ENCODE measurements at places on chromosomes 4 and X.

DNA sequence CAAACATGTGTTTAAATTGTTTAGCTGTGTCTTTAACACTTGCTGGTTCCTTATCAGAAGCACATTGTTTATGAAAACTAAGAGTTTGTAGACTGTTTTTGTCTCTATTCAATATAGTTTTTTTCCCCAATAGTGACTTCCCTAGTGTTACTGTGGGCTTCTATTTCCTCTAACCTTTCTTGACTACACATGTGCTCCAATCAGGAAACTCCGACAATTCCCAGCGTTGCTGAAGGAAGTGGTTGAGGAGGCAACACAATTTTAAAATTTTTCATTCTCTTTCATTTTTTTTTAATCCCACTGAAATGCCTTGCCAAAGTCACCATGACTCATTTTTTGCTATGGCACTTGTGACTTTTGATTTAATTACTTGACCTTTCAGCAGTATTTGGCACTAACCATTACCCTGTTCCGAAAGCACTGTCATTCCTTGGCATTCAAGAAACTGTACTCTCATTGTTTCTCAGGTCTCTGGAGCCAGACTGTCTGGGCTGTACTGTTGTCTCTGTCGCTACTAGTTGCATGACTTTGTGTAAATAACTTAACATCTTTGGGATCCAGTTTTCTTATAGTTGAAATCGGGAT lies 67.6 kb upstream of the FREM3 start:
- DNase-seq = no peak

- DNase-seq = peak; percentile 44
Measured at GRCh38 chrX:40539214-40540142, 41.3 kb upstream of the ATP6AP2 start.

DNA sequence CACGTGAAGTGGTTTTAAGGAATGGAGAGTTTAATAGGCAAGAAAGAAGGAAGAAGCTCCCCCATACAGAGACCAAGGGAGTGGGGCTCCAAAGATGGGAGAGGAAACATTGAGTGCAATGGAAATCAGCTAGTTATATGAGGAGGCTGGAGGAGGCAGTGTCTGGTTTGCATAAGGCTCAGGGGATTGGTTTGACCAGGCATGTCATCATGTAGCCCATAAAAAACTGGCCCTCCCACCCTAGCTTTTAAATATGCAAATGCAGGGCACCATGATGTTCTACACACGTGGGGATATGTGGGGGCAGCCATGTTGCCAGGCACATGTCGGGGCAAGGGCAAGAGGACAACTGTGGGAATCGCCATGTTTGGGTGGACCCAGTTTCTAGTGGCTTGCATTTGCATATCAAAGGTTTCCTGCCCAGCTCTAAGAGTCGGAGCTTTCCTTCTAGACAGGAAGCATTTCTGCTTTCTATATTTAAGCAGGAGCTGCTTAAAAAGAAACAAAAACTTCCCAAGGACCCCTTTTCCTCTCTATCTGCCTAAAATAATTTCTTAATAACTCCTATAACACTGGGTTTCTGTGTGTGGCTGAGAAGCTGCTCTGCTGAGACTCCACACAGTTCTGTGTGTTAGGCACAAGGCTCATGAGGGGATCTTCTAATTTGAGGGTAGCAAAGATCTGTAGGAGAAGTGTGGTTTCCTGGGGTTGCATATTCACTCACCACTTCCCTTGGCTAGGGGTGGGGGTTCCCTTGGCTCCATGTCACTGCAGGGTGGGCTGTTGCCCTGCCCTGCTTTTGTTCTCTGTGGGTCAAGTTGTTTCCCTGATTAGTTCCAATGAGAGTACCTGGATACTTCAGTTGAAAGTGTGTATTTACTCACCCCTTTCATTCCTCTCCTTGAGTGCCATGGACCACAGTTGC lies 113.5 kb downstream of the VSIG4 start:
- no peak for DNase-seq

GRCh38 chrX:110941906-110942305 lies 146.3 kb upstream of the CHRDL1 start:
- DNase-seq = no peak

GRCh38 chr4:1409491-1410425 lies 3.5 kb upstream of the NKX1-1 start:
- no peak for DNase-seq

- DNase-seq = no peak
Measured at GRCh38 chrX:134258202-134258601, 21.2 kb downstream of the CCDC160 start.

GRCh38 chrX:9681422-9681821 lies 84.2 kb downstream of the GPR143 start:
- DNase-seq = no peak

DNA sequence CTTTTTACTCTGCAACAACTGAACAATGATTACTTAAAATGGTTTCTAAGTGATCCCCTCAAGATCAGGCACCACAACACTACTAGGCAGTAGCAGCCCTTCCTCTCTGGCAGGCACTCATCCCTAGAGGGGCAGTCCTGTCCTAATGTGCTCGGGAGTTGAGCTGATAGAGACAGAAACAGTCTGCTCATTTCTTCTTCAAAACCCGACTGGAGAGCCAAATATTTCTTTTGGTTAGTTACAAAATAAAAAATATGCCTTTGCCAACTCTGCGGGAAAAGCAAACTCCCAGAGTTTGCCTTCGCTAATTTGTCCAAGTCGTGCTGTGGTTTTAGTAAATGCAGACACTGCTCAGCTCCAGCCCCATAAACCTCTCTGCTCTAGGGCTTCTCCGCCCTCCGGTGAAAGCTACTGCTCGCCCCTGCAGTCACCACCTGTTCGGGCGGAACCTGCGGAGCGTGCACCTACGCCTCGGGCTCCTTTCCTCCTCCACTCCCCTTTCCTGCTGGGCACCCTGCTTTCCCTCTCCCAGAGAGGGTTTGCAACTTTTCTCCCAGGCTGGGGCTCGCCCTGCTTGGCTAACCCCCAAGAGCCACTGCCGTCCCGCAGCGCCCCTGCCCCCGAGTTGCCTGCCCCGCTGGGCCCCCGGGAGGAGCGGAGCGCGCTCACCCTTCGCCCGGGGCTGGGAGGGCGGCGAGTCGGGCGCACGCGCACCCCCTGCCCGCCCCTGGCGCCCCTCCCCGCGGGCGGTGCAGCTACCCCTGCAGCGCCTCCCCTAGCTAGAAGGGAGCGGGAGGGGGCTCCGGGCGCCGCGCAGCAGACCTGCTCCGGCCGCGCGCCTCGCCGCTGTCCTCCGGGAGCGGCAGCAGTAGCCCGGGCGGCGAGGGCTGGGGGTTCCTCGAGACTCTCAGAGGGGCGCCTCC lies at the start of gene NPNT:
NPNT (plus strand) TSS at position 812 of the 923 bp plus-strand sequence. CDS start 182 bp downstream, outside the sequence.
- DNase-seq = no peak

DNA sequence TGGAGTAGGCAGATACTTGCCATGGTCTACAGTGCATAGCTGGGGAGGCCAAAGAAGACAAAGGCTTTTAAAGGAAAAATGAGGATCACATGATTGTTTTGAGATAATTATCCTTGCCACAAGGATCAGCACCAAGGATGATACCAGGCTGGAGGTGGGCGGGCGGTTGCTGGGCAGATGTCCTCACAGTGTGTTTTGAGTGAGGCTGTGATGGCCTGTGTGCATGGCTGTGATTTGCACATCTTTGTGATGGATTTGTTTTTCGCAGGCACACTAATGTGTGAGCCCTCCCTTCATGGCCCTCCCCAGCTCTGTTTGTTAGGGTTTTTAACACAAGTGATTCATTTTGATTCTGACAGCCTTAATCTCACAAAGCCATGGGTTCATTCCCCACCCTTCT lies 46.8 kb downstream of the RGS12 start:
- DNase-seq = no peak

DNA sequence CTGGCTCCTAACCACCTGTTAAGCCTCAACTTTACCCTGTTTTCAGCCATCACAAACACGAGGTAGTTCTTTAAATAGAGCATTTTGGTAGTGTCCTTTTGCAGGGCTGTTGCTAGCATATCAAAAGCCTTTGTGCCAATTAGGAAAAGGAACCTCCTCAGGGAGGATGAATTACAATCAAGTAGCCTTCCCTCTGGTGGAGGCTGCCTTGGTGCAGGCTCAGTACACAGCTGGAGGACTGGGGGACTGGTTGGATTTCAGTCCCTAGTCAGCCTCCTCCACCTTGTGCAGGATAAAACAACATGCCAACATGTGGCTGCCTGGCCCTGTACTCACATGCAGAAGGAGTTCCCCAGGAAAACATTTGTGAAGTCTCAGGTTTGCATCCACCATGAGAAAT lies 53.1 kb downstream of the RASGEF1B start:
- DNase-seq = no peak

DNA sequence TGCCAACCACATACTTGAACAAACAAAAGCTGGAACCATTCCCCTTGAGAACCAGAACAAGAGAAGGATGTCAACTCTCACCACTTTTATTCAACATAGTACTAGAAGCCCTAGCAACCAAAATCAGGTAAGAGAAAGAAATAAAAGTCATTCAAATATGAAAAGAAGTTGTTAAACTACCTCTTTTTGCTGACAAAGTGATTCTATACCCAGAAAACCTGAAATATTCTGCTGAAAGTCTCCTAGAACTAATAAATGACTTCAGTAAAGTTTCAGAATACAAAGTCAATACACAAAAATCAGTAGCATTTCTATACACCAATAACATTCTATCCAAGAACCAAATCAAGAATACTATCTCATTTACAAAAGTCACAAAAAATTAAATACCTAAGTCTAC lies 187.0 kb downstream of the UGT8 start:
- DNase-seq = no peak

DNA sequence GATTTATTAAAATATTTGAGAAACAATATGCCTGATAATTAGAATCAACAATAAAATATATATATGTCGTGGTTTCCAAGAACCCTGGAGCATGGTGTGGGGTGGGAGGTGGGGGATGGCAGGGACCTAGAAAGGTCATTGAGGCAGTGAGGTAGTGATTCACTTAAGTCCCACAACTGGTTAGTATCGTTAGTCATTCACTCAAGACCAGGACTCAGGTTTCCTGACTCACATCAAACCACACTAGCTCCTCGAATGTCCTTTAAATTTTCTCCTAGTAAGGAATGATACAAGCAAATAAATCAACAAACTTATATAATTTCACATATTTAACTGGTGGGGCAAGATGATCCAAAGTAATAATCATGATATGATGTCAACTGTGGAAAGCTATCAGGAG lies 158.8 kb upstream of the AADAT start:
- no peak for DNase-seq

DNA sequence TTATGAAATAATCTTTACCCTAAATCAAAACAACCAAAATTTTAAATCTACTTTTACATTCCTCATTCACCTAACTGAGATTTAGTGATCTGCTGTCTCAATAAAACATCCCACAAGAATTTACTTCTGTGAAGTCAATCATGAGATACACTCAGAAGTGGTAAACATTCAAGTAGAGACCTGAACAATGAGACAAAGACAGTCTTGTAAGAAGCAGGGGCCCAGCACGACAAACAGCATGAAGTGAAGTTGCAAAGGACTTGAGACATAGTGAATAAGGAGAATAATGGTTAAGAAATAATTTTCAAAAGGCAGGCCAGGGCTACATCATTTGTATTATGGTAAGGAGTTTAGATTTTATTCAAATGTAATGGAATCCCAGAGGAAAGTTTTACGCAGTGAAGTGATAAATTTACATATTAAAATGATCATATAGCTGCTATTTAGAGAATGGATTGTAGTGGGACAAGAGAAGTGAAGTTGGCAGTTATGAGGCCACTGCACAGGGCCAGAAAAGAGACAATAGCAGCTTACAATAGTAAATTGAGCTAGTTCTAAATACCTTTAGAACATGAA lies 101.9 kb downstream of the MAB21L2 start:
- DNase-seq = no peak

DNA sequence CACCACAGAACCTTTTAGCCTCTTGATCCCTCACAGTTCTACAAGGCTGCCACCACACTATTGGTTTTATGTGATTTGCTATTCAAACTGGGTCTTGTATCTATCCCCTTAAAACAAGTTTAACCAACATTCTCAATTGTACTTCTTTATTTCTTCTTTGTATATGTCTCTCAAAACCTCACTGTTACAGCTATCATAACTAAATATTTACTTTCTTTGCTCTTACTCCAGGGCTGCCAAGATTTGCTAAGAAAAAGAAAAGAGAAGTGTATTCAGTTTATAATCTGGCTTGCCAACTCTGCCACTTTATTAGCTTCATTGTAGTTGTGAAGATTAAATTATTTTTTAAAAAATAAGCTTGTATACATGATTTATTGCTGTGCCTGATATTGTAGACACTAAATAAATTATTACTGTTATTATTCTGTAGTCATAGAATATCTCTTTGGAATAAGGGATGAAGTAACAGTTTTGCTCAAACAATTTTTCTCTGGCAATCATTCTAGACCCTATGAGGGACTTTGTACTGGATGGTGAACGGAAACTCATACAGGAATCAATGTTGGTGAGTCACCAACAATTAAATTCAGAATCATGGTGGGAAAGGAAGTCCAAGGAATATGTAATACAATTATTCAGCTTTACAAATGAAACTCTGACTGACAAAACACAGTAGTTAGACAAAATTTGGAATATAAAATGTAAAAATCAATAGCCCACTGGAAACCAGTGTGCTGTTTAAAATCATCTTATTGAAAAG lies 127.1 kb upstream of the DCAF8L1 start:
- no peak for DNase-seq

- no peak for DNase-seq
Measured at GRCh38 chr4:62601737-62602136, 1401.6 kb downstream of the ADGRL3 start.

DNA sequence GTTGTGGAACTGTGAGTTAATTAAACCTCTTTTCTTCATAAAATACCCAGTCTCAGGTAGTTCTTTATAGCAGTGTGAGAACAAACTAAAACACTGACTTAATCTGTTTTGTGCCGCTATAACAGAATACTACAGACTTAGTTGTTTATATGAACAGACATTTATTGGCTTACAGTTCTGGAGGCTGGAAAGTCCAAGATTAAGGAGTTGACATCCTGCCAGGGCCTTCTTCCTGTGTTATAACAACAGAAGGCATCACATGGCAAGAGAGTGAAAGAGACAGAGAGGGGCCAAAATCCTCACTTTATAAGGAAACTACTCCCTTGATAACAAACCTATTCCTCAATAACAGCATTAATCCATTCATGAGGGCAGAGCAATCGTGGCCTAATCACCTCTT lies 42.5 kb upstream of the KCNIP4 start:
- DNase-seq = no peak

DNA sequence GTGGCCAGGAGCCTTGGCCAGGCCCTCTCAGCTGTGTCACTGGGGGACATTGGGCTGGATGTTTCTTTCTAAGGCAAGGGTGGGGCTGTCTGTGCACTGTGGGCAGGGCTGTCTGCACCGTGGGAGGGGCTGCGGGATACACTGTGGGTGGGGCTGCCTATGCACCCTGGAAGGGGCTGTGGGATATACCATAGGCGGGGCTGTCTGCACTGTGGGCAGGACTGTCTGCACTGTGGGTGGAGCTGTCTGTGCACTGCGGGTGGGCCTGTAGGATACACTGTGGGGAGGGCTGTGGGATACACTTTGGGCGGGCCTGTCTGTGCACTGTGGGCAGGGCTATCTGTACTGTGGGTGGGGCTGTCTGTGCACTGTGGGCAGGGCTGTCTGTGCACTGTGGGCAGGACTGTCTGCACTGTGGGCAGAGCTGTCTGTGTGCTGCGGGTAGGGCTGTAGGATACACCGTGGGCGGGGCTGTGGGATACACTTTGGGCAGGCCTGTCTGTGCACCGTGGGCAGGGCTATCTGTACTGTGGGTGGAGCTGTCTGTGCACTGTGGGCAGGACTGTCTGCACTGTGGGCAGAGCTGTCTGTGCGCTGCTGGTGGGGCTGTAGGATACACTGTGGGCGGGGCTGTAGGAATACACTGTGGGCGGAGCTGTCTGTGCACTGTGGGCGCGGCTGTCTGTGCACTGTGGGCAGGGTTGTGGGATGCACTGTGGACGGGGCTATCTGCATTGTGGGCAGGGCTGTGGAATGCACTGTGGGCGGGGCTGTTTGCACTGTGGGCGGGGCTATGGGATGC lies 31.1 kb downstream of the ACOX3 start:
- DNase-seq = peak; percentile 21
